Activated CD4-positive, alpha-beta T cell treated with anti-CD3 and anti-CD28 coated beads for 4 hours (primary cell): ENCODE measurements at places on chromosomes 2 and 18.

DNA sequence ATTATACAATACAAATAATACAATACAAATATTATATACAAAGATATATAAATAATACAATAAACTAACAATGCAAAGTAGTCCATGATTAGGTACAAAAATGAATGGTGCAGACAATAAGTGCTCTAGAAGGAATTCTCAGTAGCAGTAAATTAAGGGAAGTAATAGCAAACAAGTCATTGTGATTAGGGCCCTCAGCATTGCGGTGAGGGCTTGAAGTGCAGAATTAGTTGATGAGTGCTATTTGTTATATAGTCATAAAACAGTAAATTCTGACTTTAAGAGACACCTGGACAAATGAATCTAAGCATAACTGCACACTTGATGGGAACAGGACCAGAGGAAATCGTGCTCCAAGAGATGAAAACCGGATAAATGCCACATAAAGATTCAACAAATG, 74.9 kb downstream of the ANKRD44 start:
- DNase-seq: no peak

GRCh38 chr2:15127301-15127700, 433.8 kb downstream of the NBAS start:
- DNase-seq: no peak

- no peak for DNase-seq
These were observed 97.8 kb downstream of the HDAC4 start for GRCh38 chr2:239302808-239303557.

- no peak for DNase-seq
These were observed 203.5 kb downstream of the CYP26B1 start for GRCh38 chr2:71944183-71944550.

DNA sequence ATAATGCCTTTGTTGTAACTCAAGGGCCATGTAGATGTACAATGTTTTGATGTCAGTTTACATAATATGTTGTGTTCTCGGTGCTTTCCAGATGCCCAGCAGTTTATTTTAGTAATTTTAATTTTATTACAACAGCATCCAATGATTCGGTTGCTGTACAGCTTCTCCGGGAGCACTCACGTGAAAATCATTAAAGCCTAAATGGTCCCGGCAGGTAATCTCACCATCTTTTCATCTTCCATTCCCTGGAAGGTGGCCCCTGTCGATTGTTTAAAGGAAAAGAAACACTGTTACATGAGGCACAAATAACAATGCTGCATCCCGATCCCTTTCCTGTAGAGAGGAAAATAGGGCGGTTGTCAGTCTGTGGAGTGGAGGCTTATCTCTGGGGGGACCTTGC, 498.1 kb downstream of the SLC4A3 start:
- DNase-seq: no peak

- DNase-seq: no peak
These were observed 45.1 kb downstream of the RHOB start for GRCh38 chr2:20491739-20492531.

DNA sequence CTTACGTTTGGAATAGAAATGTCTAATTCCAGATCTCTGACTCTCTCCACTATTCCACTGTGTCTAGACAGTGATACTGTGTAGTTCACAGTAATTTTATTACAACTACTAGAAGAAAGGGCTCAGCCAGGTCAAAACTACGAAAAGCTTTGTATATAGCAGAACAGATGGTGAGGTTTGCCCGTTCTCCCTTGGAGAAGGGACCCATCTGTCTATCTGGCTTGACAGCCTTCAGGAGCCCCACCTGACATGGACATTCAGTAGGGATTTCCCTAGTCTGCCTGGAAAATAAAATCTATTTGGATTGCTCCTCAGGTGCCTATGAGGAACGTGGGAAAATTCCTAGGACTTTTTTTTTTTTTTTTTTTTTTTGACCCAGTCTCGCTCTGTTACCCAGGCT, 435.4 kb downstream of the NRXN1 start:
- no peak for DNase-seq

- no peak for DNase-seq
These were observed 133.9 kb upstream of the CCDC195 start for GRCh38 chr2:224850081-224850480.

DNA sequence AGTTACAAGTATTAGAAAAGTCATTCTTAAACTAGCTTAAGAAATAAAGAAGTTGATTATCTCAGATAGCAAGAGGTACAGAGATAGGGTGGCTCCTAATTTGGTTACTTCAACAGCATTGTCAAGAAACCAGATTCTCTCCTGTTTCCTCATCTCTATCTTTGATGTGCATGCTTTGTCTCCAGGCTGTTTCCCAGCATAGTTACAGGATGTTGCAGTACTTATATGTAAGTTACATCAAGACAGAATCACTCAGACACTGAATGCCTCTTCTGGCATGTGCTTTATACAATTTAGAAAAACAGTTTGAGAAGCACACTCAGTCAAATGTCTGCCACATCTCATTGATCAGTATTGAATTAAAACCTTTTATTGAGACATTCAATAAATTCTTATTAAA, 189.5 kb upstream of the UBE2E3 start:
- DNase-seq: no peak
